Mucosa of gallbladder (tissue), 1 donor: ENCODE measurements at places on chromosomes 11 and 22.

GRCh38 chr11:15675683-15676082, 561.0 kb downstream of the INSC start:
- no peak for DNase-seq

DNA sequence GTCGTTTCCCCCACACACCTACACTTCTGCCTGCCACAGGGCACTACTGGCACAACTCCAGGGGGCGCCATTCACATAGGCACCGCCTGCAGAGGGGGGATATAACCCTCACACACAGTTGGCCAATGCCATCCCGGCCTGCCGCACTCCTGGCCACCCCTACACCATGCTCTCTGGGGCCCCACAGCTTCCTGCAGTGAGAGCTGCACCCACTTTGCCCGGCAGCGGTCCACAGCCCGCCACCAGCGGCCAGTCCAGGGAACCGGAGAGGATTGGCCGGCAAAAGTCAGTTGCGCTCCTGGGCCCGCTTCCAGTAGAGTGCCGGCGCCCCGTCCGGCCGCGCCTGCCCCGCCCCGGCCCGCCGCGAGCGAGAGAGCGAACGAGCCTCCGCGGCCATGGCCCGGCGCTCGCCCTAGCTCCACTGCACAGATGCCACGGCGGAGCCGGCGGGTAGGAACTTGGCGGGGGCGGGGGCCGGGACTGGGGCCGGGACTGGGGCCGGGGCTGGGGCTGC, 25.6 kb upstream of the SUSD2 start:
- DNase-seq, result peak; percentile 72

GRCh38 chr22:23363683-23364082, 183.4 kb downstream of the BCR start:
- DNase-seq, result no peak

DNA sequence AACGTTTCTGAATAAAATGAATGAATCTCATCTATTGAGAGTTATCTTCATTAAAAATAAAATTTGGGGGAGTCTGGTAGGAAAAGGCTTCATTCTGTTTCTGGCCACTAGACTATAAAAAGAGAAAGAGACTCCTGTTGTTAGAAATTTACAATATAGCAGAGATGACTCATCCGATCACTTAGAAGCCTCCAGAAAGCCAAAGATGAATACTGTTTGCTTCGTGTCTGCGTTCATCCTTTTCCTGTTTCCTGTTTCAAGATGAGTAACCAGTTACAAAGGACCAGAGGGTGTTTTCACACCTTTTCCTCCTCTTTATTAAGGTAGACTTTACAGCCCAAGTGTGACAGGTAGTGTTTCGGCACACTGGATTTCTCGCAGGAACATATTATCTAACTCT, 1120.7 kb downstream of the LRRC4C start:
- DNase-seq, result no peak

DNA sequence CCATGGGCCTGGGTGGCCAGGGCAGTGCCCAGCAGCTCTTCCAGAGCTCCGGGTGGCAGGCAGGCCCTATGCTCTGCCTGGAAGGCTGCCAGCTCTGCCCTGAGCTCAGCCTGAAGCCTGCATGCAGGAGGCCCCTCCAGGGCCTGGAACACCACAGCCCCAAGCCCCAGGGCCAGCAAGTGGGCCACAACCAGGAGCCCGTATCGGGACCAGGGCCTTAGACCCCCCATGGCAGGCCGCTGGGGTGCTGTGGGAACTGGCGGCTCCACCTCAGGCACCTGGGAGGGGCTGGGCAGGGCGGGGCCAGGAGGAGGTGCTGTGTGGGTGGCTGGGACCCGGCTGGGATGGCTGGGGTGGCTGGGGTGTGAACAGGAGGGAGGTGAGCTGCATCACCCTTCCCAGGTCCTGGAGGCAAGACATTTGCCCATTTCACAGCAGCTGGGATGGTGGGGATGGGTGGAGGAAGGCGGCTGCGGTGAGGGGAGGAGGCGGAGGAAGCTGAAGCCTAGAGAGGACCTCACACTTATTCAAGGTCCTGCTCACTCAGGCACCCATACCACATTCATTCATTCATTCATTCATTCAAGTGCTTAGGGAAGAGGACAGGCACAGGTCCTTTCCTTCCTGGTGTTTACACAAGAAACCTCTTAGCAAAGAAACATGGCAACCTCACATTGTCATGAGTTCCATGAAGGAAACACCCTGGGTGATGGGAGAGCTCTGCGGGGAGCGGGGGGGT, at the start of gene KCNK7:
KCNK7 (minus strand) TSS at position 258 of the 739 bp plus-strand sequence; CDS start at position 230, 28 bp downstream.
- DNase-seq, result no peak

DNA sequence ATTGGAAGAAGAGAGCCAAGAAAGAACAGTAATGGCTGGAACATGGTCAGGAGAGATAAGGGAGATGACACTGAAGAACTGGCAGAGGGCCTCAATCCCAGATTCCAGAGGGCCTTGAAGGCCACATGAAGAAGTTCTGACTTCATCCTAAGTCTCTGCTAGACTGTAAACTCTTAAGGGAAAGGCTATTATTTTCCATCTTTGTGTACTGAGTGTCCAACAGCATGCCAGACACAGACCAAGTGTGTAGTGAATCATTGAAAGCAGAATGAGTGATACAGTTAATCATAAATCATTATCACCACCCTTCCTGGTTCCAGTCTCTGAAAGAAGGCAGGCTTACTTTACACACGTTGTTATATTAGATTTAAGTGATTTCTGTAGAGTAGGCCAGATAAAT, 185.3 kb upstream of the C11orf87 start:
- no peak for DNase-seq

- peak; percentile 13 for DNase-seq
Measured at GRCh38 chr11:123822032-123822431, 15.9 kb upstream of the OR6M1 start.

DNA sequence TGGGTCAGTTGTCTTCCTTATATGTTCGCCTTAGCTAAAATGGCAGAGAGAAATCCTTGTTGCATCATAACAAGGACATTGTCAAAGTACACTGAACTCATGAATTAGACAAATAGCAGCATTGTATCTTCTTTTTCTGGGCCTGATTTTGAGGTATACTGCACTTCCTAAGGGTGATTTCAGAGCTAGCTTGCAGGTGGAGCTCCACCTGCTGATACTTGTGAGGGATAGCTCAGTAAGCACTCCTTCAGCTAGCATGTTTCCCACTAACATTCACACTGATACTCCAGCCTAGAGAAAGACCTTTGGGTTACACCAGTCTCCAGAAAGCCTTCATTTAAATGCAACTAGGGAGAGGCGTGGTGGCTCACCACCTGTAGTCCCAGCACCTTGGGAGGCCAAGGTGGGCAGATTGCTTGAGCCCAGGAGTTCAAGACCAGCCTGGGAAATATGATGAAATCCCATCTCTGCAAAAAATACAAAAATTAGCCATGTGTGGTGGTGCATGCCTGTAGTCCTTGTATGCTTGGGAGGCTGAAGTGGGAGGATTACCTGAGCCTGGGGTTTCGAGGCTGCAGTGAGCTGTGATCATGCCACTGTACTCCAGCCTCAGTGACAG, 29.8 kb downstream of the JAM3 start:
- no peak for DNase-seq

- no peak for DNase-seq
Measured at GRCh38 chr11:110356762-110357671, 60.6 kb upstream of the RDX start.

DNA sequence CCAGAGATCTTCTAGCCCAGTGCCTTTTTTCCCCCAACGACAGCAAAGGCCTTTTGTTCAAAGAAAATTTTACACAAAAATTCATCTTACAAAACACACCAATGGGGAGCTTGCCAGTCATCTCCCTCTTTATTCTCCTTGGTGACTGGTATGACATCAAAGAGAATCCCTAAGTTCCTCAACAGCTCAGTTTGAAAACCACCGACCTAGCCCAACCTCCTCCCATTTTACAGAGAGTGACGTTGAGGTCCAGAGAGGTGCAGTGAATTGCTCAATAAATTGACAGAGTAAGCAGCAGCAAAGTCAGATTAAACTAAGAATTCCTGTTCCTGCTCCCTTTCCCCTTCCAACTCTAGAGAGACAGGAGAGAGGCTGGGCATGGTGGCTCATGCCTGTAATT, 7.8 kb downstream of the SLC43A3 start:
- no peak for DNase-seq

- DNase-seq, result no peak
Measured at GRCh38 chr22:27329966-27330645, 471.4 kb downstream of the MN1 start.

GRCh38 chr11:102263379-102264003, 53.8 kb upstream of the BIRC3 start:
- DNase-seq, result no peak

- no peak for DNase-seq
Measured at GRCh38 chr11:14411818-14412217, 52.8 kb upstream of the RRAS2 start.

DNA sequence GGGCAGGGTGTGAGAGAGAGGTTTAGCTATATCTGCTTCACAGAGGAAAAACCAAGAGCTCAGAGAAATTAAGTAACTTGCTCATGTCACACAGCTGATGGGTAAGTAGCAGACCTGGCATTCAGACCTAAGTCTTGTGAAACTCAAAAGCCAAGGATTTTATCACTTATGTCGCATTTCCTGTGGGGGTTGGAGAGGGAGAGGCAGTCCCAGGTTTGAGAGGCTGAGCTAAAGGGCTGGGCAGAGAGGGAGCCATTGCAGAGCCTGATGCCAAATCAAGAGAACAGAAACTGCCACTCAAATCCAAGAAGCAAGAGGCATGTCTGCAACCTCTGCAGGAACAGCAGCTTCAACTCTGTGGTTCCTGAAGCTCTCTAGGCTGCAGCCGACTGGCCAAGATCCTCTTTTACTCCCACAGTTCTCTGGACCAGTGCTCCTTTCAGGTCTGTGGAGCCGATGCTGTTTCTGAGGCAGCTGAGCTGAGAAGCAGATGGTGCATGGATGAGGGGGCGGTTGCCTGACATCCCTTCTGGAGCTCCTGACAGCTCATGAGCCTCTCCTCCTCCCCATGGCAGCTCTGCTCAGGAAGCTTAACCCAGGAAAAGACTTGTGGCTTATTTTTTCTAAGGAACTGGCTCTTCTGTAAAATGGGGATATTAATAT, 47.6 kb upstream of the NAV2 start:
- no peak for DNase-seq

DNA sequence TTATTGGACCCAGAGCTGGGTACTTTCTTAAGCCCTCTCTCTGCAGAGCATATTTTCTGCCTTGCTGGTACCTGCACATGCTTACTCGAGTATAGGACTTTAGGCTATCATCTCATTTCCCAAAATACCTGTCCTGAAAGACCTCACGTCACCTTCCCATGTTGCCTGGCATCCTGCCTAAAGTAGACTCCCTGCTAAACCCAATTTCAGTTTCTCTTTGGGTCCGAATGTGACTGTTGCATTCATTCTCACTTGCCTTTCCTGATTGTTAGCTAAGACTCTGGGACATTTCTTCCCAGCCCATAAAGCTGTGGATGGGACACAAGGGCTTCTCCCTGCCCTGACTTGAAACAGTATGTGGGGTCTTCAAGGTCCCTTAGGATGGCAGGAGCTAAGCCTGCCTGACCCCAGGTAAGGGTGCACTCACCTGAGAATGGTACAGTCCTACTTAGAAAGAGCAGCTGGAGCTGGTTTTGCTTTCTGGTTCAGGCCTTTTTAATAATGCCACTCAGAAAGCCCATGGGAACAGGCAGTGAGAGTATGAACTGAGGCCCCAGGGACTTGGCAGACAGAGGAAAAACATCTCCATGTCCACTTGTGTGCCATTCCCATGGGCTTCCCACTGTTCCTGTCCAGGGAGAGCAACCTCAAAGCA, 12.9 kb downstream of the OR51E2 start:
- no peak for DNase-seq

DNA sequence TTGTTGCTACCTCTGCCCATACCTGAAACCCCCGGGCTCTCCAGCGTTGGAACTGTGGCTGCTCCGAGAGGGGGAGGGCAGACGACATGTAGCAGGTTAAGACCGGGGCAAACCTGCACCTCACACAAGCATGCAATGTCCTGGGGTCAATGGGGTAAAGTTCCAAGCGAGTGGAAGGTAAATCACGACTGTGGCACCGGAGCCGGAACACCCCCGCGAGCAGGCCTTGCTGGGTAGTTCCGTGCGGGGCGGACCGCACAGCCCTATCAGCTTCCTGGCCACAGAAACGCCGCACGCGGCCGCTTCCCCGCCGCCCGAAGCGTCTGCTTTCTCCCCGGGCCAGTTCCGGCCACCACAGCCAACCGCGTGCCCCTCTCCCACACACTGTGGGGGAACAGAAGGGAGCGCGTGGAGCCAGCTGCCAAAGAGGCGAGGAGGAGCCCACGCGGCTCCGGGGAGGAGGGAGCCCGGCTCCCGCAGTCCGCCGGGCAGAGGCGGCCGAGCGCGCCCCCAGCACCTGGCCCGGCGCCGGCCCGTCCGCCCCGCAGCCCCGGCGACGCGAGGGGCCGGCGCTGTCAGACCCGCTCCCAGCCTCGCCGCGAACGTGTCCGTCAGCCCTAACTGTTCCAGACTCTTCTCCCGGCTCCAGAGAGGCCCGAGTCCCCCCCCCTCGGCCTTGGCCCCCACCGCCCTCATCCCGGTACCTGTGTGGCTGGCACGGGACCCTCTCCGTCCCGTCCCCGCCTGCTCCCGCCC, 1.6 kb downstream of the SPTBN2 start:
- no peak for DNase-seq

GRCh38 chr22:21009638-21010425, 5.1 kb upstream of the P2RX6 start:
- peak; percentile 58 for DNase-seq

DNA sequence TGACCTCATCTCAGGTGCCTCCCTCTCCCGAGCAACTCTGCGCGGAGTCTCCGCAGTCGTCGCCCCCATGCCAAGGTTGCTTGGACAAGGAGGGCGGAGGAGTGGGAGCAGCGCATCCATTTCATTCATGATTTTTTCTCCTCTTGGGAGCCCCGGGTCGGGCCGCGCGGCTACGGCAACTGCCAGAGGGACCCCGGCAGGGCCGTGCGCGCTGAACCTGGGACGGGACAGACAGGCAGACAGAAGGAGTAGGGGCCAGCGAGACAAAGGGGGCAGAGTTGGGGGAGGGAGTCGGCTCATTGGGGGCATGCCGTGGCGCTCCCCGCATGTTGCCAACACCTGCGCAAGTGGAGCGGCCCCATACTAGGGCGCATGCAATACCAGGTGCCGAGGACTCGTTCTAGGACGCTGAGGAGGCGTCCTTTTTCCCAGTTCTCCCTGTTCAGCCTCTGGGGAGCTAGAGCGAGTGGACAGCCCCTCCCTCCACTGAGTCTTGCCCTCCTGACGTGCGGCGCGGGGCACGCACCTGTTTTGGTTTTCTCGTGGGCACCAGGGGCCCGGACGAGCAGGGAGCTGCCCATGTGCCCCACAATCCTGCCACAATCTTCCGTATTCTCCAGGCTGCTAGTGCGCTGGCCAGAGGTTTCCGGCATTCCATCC, 501 bp upstream of the PTPN5 start:
- DNase-seq, result no peak

- DNase-seq, result no peak
Measured at GRCh38 chr11:61799665-61800284, 7.1 kb downstream of the FEN1 start.

DNA sequence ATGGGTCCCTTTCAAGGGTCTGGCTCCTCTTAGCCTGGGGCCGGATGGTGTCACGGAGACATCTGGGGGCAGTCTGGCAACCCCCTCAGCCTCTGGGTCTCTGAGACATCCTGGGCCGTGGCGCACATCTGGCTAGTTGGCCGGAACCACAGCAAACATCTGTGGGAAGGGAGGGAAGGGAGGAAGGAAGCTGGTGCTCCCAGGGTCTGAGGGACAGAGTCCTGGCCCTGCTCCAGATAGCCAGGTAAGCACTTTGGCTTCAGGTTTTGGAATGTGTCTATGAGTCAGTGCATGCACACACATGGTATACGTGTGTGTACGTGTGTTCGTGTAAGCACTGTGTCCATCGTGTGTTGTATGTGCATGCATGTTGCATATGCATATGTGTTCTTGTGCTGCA, 225.1 kb downstream of the MN1 start:
- no peak for DNase-seq

- DNase-seq, result no peak
Measured at GRCh38 chr11:35721651-35722282, 59.2 kb downstream of the TRIM44 start.
